ENCODE measurements at places on chromosomes 7 and 10.

DNA sequence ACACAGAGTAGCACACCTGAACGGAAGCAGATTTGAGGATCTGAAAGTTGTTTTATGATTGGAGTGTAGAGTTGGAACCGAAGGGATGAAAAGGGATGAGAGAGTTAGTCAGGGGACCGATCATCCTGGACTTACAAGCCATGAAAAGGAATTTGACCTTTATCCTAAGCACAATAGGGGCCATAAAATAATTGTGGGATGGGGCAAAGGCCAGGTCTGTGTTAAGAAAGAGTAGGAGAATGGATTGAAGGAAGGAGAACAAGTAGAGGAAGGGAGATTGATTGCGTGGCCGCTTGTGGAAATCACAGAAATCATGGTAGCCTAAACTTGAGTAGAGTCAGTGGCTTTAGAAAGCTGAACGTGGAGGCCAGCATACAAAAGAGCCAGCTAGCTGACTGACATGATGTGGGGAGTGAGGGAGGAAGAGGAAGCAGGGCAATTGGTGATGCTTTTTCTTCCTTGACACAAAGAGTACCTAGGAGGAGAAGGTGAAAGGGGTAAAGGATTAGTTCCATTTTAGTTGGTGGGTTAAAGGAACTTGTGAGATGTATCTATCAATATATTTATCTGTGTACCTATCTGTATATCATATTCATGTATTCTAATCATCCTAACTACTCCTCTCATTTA, 67.1 kb upstream of the RPA3 start:
- no peak for DNase-seq

DNA sequence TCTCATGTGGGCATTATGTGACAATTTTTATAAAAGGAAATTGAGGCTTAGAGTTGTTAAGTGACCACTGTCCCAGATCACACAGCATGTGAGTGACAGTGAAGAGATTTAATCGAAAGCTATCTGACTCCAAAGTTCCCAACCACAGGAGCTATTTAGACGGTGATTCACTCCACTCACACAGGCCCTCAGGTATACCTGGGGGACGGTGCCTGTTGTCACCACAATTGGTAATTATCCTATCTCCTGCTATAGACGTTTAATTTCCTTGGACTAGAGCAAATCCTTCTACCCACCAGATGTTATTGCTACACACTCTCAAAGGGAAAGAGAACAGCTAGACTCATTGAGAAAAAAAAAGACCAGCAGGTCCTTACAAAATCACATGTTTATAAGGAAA, 145.5 kb downstream of the KLF6 start:
- no peak for DNase-seq

DNA sequence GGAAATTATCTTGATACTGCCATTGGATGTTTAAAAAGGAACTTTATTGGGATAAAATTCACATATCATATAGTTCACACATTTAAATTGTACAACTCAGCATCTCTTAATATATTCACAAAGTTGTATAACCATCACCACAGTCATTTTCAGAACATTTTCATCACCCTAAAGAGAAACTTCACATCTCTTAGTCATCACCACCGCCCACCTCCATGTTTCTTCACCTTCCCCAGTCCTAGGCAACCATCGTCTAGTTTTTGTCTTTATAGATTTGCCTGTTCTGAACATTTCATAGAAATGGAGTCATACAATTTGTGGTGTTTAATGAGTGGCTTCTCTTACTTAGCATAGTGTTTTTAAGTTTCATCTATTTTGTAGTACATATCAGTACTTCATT, 96.6 kb downstream of the ANKRD30A start:
- no peak for DNase-seq

- no peak for DNase-seq
These were observed 13.5 kb downstream of the ERLIN1 start for GRCh38 chr10:100172349-100172748.

- no peak for DNase-seq
These were observed 41.4 kb downstream of the STAM start for GRCh38 chr10:17685233-17685840.

DNA sequence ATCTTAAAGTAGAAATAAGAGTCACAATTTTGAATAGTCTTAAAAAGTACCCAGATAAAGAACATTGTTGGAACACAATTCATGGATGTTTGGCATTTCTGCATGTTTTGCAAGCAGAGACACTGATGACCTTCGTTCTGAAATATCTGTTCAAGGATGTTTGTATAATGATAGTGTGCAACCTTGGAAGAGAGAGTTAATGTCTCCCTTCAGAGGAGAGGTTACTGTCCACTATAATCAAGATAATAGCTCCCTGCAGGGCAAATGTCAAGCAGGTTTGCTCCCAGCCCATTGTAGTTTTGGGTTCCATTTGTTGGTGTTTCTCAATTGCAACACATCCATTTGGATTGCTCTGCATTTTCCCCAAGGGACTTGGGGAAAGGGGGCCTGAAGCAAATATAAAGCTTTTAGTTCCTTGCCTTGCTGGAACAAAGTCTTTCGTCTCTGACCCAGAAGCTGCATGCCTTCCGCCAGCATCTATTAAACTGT, 45.2 kb downstream of the COL1A2 start:
- DNase-seq, result no peak

GRCh38 chr10:1650542-1651269, 86.6 kb downstream of the ADARB2 start:
- DNase-seq, result peak; percentile 39

DNA sequence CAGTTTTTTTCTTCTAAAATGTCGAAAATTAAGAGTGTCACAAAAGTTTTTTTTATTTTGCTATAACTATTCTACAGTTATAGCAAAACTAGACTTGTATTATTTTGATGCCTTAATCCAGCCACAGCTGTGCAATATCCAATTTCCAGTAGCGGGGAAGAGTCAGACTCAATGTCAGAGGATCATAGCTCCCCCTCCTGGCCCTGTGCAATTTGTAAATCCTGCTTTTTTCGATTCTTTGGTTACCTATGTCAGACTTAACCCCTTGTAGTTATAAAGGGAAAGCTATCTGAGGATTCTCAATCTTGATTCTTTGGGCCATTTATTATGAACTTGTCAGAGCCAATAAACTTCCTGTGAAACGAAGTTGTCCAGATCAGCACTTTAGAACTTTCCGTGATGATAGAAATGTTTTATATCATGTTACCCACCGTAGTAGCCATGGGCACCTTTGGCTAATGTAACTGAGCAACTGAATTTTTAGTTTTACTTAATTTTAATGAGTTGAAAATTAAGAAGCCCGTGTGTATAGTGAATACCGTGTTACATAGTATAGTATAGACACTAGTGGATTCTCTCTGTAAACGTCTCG, 87.7 kb upstream of the PRKCQ start:
- DNase-seq, result peak; percentile 18

- DNase-seq, result no peak
These were observed 461.6 kb downstream of the PLXDC2 start for GRCh38 chr10:20277820-20278219.

DNA sequence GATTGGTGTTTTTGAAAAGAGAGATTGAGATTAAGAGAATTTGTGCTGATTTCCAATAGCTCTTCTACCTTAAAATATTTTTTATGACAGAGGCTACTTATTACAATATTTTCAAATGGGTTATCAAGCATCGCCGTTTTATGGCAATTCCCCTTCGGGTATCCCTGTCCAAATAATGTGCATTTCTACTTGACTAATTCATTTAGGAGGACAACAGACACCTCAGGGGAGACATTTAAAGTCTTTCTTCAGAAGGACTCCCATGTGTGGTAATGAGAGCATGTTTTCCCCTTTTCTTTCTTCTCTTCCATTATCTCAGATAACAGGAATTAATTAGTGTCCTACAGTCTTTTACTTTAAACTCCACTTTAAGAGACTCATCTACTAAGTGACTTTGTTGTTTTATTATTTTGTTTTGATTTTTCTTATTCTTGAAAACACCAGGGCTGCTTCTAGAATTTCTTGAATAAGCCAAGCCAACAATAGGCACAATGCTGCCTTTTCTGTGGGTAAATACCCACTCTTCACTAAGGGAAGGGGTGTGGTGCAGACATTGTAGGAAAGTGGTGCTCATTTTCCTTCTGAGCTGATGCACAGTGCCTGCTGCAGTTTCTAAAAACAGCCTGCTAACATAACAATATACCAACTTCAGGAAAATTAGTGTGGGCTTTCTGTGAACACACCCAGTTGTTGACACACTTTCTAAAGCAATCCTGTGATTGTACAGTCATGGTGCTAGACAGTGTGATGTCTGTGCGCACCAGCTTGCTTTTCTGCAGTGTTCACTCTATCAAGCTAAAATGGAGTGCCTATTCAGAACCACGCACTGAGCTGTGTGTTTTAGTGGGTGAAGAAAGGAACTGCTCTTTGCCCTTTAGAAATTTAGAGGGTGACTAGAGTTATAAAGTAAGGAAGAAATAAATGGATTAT, 597.7 kb downstream of the NRG3 start:
- DNase-seq, result peak; percentile 61

DNA sequence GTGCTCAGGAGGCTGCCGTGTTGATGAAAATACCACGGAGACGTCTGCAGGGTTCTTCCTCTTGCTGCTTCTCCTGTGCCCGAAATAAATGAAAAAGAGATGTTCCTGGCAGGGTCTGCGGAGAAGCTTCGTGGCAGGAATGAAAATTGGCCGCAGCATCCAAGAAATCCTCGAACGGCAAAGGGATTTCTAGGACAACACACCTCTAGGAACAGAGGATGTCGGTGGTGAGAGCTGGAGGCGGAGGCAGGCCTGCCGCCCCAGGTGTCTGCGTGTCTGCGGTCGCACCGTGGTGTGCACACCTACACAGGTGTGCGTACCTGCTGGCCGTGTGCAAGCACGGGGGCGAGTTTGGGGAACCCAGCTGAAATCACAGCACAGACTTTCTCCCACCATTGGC, 43.4 kb downstream of the TMEM130 start:
- DNase-seq, result no peak

DNA sequence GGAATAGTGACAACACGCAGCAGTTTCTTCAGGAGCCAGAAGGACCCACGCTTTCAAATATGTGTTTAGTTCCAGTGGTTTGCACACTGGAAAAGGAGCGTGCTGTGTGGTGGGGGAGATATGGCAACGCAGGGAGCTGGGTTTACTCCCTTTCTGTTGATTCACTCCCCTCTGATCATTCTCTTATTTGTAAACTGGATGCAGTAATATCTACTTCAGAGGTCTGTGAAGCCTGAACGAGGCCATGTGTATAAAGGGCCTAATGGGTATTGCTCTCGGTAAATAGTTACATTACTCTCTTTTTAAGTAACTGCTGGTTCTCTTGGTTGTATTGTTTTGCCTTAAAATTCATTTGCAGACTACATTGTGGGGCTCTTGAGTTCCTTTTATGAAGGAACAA, 19.2 kb downstream of the RBM17 start:
- DNase-seq, result no peak

- DNase-seq, result no peak
These were observed 359.2 kb downstream of the PHF14 start for GRCh38 chr7:11332865-11333228.

DNA sequence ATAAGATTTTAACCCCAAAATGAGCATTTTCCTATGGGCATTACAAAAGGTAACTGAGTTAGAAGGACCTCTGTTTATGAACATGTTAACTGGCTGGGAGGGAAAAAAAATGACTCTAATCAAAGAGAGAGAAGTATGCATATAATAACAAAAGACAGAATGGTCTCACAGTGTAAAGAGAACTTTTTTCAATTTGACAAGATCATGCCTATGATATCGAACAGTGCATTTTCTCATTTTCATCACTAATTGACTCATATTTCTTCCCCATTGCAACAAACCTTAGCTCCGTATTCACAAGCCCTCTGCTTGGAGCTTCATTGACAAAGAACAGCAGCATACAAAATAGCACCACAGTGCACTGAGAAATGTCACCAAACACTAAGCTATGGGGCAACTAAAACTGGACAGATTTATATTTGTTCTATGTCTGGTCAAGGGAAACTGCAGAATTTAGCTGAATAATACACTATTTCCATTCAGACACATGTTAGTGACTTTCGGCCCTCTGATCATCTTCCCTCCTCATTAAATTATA, 45.6 kb downstream of the SMURF1 start:
- DNase-seq, result no peak

DNA sequence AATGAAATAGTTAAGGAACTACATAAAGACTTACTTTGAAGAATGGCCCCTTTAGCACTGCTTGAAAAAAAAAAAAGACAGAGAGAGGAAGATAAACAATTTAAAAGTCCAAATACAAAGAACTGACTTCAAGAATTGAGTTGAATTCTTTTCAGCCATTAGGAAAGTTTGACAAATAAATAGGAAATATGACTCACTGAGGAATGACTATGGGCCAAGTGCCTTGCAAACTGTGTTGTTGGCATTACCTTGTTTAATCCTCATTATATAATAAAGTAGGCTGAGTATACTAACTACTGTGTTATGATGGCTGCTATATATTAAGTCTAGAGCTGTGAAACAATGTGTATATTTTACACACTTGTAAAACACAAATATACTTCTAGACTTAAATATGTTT, 151.1 kb downstream of the ELMO1 start:
- no peak for DNase-seq

DNA sequence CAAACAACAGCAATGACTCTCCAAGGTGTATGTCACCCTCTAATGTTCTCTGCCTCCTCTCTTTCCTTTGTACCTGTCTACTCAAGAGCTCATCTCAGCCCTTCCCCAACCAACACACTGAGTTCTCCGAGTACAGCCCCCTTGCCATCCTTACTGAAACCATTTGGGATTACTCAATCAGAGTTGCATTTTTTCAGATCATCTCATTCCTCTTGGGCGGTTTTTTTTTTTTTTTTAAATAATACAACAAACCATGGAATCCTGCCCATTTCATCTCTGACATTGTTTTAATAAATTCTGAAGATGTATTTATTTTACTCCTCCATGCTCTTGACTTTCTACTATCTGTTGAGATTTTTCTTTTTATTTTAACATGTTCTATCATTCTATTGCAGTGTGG, 4.2 kb upstream of the CREB3L2 start:
- DNase-seq, result no peak

DNA sequence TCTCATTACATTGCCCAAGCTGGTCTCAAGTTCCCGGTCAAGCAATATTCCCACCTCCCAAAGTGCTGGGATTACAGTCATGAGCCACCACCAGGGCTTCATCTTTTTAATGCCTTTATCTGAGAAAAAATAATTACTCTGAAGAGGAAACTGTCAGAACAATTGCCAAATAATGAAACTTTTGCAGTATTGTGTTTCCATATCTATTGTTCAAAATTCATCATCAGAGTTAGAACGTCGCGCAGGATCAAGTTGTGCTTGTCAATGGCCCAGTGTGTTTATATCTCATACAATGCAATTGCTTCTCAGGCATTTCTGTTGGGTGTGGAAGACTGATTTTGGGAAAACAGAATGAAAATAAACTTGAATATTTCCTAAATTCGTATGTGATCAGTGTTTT, 143.1 kb downstream of the ARID5B start:
- DNase-seq, result no peak

DNA sequence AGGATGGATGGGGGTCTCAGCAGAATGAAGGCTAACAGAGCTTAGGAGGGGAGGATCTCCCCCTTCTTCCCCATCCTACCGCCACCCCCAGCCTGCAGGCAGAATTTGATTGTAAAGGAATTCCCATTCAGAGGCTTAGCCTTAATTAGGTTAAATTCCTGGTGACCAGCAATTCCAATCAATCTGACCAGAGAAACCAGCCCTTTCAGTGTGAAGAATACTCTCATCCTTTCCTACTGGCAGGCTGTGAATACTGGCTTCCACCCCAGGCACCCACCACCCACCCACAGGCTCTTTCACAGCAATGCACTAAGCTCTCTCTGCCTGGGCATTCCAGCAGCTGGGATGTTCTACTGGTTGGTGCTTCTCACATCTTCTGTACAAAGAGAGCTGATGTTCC, 137.9 kb upstream of the LYZL1 start:
- DNase-seq, result no peak
